Nephron progenitor cell (in vitro differentiated cells): ENCODE measurements at places on chromosomes 3 and 15.

DNA sequence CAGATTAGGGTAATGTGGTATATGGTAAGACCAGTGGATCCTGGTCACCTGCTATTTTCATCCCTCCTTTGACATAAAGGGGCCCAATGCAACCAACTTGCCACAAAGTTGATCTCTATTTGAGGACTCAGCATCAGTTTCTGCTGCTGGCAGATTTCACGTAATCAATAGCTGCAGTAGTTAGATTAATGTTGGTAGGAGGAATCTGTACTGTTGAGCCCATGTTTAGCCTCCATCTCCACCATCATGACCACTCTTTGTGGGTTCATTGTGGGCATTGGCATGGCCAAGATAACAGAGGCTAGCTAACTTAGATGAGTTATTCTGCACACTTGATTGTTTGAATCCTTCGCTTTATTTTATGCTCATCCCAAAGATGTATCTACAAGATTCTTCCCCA is 29.9 kb downstream of the CGGBP1 start:
- peaks cover 3% of the 10 kb centered on the region for H3K27me3 ChIP-seq
- H3K36me3 ChIP-seq = peaks cover 6% of the 10 kb centered on the region
- no peak overlapping the region for H3K4me3 ChIP-seq
- peaks cover 6% of the 10 kb centered on the region for H3K4me1 ChIP-seq
- no peak overlapping the region for H3K27ac ChIP-seq

DNA sequence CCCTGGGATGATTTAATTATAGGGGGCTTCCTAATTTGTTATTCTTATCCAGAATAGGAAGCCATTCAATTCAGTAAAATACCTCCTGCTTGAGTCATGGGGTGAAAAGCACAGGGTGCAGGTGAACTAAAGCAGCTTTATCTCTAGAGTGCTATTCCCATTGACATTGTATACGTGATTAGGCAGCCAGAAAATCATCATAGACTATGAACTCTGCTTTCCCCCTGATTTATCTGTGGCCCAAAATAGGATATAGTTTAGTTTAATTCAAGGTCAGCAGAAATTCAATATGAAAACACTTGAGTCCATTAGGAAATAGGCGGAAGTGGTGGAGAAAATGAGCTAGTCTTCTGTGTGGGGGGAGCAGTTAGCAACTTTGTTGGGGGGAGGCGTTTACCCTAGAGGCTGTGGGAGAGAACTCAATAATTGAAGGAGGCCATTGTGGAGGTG is 18.2 kb upstream of the PRKCI start:
- H3K36me3 ChIP-seq = no peaks in the 10 kb centered on the region
- peak overlapping the region; percentile 15 for H3K27ac ChIP-seq
- no peaks in the 10 kb centered on the region for H3K27me3 ChIP-seq
- H3K4me3 ChIP-seq = no peak overlapping the region
- H3K4me1 ChIP-seq = peaks cover 6% of the 10 kb centered on the region

- peaks cover 37% of the 10 kb centered on the region for H3K4me1 ChIP-seq
- H3K27ac ChIP-seq = no peak overlapping the region
- H3K4me3 ChIP-seq = no peak overlapping the region
- DNase-seq = no peak
- peaks cover 10% of the 10 kb centered on the region for H3K27me3 ChIP-seq
Observed at GRCh38 chr3:55368366-55368765, 118.7 kb downstream of the WNT5A start.

- no peaks in the 10 kb centered on the region for H3K4me1 ChIP-seq
- no peaks in the 10 kb centered on the region for H3K36me3 ChIP-seq
- H3K4me3 ChIP-seq = no peak overlapping the region
- H3K27ac ChIP-seq = no peak overlapping the region
- no peak for DNase-seq
Observed at GRCh38 chr15:29309139-29309538, 39.5 kb upstream of the NSMCE3 start.

GRCh38 chr3:12560505-12561190 is 3.8 kb downstream of the MKRN2 start:
- H3K4me3 ChIP-seq = no peak overlapping the region
- H3K27ac ChIP-seq = no peak overlapping the region
- DNase-seq = no peak
- peaks cover 77% of the 10 kb centered on the region for H3K4me1 ChIP-seq
